ENCODE measurements at places on chromosomes 6 and 20.
A peak's percentile ranks its signal among the peaks of the same experiment; 100 is the strongest.

DNA sequence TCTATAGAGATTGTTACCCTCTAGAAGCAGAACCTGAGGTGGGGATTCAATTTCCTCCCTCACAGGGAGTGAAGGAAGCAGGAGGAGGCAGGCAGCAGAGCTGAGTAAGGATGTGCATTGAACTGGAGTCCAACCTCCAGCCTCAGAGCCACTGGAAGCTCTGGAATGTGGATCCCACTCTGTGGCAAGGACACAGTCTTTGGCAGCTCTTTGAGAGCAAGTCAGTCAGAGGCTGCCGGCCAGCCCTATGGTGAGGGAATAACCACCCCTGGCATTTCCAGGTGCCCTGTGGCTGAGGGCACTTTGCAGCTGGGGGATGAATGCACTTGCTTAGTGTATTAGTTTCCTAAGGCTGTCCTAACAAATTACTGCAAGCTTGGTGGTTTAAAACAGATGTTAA, 37.2 kb downstream of the EBF4 start:
- no peak for DNase-seq

DNA sequence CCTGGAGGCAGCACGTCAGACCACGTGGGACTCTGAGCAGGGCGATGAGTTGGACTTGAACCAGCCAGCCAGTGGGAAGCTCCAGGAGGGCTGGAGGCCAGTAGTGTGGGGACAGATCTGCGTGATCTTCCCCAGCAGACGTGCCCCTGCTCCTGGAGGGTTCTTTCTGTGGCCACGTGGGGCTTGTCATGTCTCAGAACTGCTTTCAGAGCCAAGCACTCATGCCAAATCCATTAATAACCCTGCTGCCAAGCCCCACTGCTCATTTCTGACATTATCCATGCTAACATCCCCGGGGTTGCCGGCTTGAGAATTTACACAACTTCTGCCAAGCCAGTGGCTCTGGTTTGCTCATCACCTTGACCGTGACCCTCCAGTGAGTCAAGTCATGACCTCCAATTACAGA, 38.3 kb downstream of the SIRPA start:
- DNase-seq: no peak

DNA sequence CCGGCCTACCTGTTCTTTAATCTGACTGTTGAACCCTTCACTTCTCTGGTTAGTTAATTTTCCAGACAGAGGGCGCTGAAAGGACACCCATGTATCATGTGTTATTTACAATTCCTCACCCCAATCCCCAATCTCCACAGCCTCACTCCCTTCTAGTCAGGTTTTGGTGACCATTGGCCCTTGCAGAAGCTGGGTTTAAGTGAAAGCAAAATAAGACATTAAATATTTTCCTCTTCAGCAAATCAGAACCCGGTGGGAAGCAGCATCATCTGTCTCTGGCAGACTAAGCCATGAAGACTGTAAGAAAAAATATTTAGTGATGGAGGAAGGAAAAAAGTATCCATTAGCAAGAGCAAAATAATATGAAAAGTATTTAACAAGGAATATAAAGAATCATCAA, 9.4 kb upstream of the HLA-DQA1 start:
- DNase-seq: no peak

DNA sequence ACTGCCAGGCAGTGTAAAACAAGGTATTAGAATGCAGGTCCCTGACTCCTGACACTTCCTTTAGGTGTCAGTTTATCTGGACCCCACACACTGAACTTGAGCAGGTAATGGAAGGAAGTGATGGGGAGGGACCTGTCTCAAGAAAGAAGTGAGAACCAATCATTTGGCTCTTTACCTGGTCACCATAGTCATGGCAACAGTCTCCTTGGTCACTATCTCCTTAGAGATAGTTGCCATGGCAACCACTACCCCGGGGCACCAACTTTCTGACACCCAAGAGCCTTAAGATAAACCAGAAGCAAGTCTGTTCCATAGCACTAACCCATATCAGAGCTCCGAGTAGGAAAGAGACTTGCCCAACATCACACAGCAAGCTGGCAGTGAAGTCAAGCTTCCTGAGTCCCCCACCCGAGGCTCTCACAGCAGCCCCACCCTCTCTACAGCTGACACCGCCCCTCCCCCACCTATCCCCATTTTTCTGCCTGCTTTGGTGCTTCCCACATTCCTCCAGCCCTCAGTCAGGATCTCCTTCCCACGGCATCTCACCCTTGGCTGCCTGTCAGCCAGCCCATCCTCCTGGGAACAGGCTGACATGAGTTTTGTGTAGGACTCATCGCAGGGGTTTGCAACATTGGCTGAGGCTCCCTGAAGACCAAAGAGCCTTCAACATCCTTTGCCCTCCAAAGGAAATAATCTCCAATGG, 16.3 kb upstream of the HM13 start:
- no peak for DNase-seq

DNA sequence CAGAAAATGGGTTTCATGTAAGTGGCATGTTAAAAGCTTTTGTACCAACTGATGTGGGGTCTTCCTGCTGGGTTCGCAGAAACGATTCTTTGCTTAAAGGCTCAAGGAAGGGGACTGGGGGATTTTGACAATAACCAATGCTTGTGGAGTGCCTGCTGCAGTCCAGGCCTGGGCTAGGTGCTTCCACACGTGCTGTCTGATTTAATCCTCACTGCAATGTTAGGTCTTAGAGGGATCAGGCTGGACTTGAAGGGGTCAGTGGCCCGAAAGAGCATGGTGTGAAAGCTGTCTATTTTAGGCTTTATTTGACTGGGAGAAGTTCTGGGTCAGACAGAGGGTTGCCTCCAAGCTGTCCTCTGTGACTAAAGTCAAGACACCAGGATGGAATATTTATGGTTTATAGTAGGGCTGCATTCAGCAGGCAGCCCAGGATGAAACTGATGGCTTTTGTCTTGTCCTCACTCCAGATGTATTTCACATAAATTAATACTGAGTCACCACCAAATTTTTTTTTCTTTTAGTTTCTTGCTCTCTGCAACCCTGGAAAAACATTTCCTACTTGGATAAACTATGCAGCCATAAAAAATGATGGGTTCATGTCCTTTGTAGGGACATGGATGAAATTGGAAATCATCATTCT, 219.1 kb downstream of the ZMYND8 start:
- DNase-seq: no peak

- DNase-seq: no peak
These were observed 28.6 kb upstream of the GTSF1L start for GRCh38 chr20:43755390-43755789.

DNA sequence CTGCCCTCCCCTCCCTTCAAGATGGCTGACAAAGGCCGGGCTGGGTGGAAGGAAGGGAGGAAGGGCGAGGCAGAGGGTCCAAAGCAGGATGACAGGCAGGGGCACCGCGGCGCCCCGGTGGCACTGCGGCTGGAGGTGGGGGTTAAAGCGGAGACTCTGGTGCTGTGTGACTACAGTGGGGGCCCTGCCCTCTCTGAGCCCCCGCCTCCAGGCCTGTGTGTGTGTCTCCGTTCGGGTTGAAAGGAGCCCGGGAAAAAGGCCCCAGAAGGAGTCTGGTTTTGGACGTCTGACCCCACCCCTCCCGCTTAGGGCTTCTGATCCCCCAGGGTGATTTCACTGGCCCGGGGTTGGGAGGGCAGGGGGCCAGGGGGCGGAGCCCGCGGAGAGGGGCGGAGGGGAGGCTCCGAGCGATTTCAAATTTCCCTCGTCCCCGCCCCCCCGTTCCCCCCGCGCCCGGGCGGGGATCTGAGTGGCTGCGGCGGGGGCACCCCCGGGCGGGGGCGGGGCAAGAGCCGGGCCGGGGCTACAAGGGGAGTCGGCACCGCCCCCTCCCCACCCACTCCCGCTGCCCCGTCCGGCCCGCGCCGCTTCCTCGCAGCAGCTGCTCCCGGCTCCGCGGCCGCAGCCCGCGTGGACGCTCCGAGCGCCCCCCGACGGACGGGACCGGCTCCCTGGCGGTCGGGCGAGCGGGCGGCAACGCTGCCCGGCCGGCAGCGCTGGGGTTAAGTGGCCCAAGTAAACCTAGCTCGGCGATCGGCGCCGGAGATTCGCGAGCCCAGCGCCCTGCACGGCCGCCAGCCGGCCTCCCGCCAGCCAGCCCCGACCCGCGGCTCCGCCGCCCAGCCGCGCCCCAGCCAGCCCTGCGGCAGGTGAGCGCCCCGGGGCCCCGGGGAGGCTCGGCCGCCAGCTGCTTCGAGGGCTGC, at the start of gene DNMT3B:
DNMT3B (plus strand) TSS at position 555 of the 923 bp plus-strand sequence. CDS start 17,939 bp downstream, outside the sequence.
- DNase-seq: peak; percentile 64

DNA sequence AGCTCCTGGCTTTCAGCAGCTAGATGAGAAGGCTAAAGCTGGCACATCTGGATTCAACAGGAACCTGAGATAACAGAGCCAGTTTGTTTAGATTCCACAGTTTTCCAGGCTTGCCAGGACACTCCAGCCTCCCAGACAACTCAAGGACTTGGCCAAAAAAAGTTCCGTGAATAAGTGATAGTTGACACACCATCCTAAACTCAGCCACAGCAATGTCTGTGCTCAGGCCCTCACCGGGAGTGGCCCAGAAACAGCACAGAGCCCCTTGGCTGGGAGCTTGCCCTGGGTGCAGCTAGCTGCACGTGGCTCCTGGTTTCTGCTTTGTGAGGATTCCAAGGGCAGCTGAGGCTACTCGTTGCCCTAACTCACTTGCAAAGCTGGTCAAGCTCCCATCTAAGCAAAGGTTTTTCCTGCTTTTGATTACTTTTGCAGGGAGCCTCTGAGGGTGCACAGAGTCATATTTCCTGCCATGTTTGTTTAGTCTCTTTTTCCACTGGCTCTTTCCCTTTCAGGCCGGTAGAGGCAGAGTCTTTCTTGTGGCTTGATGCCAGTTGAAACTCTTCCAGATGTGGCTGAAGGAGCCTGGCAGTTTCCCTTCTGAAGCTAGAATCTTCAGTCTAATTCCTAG, 118.3 kb upstream of the ECI2 start:
- DNase-seq: no peak

DNA sequence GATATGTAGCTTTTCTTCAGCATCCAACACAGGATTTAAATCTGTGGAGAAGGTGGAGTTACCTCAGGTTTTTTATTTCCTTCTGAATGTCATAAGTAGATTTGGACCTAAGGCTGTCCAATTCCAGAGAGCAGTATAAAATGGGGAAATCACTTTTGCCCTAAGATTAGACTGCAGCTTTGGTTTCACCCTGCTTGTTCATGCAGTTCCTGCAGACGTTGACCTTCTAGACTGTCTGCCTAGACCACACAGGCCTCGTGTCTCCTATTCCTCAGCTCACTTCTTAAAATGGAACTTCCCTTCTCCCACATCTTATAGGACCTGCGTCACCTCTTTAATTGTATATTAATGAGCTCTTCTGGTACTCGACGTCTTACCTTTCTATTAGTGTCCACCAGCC, 26.0 kb upstream of the C6orf62 start:
- DNase-seq: no peak

GRCh38 chr6:71056656-71057055, 99.8 kb upstream of the B3GAT2 start:
- DNase-seq: no peak

- no peak for DNase-seq
These were observed 38.1 kb downstream of the TBPL1 start for GRCh38 chr6:133991096-133991593.

DNA sequence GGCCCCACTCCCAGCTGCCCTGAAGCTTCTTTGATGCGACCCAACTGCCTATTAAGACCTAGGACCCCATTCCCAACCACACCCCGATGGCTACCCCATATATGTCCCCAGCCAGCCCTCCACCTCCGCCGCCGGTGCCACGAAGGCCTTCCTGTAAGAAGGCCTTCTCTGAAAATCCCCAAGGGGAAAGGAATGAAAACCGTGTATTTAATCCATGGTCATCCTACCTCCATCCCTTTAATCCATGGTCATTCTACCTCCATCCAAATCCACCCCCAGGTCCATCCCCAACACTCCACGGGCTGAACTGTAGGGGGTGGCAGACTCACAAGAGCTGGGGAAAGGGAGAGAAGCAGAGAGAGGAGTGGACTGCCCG, 545 bp upstream of the VSX1 start:
- no peak for DNase-seq

- DNase-seq: no peak
These were observed 28.4 kb upstream of the LY86 start for GRCh38 chr6:6559994-6560570.

DNA sequence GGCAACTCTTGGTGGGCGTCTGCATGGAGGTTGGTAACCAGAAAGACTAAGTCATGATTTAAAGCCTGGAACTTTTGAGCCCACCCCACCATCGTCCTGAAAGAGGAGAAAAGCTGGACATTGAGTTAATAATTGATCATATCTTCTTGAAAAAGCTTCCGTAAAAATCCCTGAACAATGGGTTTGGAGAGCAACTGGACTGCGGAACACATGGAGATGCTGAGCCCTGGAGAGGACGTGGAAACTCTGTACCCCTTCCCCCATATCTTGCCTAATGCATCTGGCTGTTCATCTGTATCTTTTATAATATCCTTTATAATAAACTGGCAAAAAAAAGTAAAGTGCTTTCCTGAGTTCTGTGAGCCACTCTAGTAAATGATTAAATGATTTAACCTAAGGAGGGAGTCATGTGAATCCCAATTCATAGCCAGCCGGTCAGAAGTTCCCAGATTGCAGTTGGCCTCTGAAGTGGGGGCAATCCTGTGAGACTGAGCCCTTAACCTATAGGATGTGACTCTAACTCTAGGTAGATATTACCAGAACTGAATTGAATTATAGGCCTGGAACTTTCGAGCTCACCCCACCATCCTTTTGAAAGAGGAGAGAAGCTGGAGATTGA, 26.5 kb upstream of the LGSN start:
- no peak for DNase-seq

GRCh38 chr6:168713839-168714238, 272.9 kb downstream of the SMOC2 start:
- no peak for DNase-seq

GRCh38 chr20:46704714-46705377, 4.6 kb upstream of the SLC2A10 start:
- no peak for DNase-seq
